Left ventricle myocardium superior (tissue), 1 donor: ENCODE measurements at places on chromosomes 3 and 15. TPM values are rescaled to one million over a fixed set of nuclear protein-coding genes. Genes with fewer than 3 reads are reported as not detected.

- DNase-seq, result no peak
Observed at GRCh38 chr3:127940116-127940515, 25.1 kb downstream of the KBTBD12 start.

DNA sequence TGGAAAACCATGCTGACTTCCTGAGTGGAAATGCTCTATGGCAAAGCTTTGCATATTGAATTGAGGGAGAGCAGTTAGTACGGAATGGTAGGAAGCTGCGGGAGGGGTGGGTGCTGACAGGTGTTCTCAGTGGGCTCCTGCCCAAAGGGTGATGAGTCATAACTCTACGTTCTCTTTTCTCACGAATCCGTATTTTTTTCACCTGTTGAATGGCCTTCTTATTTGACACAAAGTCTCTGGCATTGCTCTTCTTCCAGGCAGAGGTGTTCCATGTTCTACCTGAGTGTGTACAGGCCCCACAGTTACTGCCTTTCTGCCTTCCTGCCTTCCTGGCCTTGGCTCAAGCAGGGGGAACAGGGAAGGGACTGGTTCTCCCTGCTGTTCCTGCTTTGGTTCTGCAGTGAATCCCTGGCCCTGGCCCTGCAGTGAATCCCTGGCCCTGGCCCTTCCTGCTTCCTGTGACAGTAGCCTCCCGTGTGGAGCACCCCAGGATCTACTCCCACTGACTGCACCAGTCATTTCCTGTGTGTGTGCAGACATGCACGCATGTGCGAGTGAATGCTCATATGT lies 31.9 kb downstream of the TRAK1 start:
- no peak for DNase-seq

GRCh38 chr3:62585861-62586260 lies 212.5 kb upstream of the FEZF2 start:
- no peak for DNase-seq

- DNase-seq, result no peak
Observed at GRCh38 chr3:106825962-106826605, 551.2 kb upstream of the CCDC54 start.

DNA sequence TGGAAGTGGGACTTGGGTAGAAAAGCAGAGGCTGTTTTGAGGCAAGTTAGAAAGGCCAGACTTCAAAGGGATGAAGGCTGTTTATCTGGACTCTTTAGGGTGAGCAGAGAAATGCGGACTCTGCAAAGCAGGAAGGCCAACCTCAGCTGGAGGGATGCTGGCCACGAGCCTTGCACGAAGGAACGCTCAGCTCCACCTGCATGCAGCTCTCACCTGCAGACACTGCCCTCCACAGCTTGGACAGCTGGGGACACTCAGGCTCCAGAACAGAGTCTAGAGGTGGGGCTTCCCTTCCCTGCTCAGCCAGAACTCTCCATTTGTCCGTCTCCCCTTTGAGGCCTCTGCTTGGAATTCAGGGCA lies 229.7 kb downstream of the ADAMTS17 start:
- no peak for DNase-seq

DNA sequence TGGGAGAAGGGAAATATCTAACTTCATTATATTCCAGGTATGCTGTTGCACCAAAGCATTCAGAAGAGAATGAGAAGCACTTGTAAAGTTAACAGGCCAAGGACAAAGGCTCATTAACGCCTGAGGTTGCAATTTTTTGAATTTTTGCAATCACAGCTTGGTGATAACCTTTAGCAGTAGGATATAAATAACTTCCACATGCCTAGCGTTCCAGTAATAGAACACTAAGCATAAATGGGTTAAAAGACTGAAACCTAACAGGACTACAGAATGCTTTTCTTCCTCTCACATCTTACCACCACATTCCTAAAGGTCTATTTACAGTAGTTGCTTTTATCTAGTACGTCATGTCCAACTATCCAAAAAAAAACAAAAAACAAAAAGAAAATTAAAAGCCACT lies 57.4 kb upstream of the IMPG2 start:
- no peak for DNase-seq

- DNase-seq, result no peak
Observed at GRCh38 chr15:62877276-62877857, 165.2 kb upstream of the TPM1 start.

DNA sequence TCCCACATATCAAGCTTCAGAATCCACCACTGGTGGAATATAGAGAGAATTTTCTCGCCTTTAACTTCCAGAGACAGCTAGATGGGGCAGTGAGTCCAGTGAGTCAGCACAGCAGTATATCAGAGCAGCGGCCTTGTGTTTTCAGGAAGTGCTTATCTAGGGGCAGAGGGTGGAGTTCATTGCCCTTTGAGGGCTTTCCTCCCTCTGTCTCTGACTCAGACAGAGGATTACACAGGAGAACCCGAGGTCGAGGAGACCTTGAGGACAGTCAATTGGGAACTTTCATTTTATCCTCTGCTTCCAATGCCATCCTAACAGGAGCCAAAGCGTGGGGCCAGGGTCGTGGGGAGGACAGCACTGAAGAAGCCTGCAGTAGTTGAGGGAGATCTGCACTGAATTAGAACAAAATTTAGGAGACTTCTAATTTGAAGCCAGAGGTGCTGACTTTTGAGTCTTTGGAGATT lies 109.6 kb upstream of the UMPS start:
- DNase-seq, result no peak

DNA sequence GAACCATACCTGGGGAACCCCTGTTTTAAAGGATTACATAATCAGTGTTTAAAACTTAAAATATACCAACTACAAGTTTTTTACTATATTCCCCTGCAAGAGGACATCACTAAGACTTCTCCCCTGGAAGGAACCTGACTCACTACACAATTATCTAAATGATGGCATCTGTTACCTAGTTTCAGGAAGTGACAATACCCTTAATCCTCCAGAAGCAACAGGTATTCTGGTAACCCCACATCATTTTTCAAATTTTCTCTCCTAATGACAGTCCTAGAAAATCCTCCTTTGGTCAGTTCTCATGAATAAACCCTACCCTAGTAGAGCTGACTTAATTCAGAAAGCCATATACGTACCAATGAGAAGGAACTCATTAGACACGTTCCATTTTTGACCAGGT lies 78.4 kb downstream of the RFX7 start:
- DNase-seq, result no peak

- no peak for DNase-seq
Observed at GRCh38 chr3:134998855-134999254, 203.8 kb downstream of the EPHB1 start.

DNA sequence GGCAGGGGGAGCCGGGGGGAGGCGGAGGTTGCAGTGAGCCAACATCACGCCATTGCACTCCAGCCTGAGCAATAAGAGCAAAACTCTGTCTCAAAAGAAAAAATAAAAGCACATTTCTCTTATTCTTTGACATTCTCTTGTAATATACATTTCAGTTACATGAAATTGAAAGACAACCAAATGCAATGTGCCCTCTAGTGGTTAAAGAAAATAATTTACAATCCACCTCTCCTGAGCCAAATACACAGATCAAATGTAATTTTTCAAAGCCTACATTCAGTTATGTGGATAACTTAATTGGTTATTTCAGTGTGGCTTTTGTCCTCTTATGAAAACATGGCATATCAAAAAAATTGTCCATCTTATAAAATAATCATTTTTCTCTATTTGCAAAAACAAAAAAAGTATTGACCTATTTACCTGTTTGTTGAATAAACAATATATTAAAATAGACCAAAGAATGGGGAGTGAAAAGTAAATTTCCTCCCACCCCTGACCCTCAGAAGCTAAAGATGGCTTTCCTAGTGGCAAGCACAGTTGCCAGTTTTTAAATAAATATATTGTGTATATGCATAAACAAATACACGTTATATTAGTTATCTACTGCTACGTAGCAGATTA lies 14.2 kb upstream of the U2SURP start:
- no peak for DNase-seq

DNA sequence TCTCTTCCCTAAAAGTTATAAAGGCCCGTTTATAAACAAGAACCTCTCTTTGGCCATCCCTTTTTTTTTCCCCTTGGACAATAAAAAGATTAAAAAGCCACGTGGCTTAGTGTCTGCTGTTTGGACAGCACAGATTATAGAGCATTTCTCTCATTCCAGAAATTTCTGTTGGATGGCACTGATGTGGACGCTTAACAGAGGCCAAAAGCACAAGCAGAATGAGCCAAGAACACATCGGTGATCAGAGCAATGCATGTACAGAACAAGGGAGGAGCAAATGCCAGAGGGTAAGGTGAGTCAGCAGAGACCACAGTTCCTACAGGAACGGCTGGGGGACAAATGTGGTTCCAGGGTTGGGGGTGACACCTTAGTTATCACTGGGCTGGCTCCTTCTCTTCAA lies 30.3 kb upstream of the CTNNB1 start:
- no peak for DNase-seq

Gene CELF6
- 1.5 TPM for total RNA-seq

Gene UCN2
- 0.17 TPM for total RNA-seq

Gene ZPLD1
- total RNA-seq, result not detected

Gene PLA2G4D
- not detected for total RNA-seq

Gene KLHL40
- 0.12 TPM for total RNA-seq

Gene SEMA6D
- total RNA-seq, result 19.7 TPM
